Activated CD8-positive, alpha-beta memory T cell treated with anti-CD3 and anti-CD28 coated beads for 1 hour (primary cell): ENCODE measurements at places on chromosomes 6 and 20.

DNA sequence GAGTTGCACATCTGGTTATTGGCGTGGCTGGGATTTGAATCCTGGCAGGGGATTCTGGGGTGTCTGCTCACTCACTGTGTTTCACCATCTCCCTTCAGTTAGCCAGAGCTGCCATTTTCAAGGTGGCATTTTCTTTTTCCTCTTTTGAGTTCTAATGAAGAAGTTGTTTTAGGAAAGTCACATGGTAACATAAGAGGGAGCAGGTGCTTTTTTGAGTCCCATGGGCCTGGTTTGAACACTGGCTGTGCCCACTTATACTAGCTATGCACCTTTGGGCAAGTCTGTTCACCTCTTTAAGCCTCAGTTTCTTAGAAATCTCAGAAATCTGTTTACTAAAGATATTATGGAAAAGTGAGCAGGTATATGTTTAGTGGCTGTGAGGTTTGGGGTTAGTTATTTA, 39.6 kb downstream of the ANKS1A start:
- no peak for DNase-seq

DNA sequence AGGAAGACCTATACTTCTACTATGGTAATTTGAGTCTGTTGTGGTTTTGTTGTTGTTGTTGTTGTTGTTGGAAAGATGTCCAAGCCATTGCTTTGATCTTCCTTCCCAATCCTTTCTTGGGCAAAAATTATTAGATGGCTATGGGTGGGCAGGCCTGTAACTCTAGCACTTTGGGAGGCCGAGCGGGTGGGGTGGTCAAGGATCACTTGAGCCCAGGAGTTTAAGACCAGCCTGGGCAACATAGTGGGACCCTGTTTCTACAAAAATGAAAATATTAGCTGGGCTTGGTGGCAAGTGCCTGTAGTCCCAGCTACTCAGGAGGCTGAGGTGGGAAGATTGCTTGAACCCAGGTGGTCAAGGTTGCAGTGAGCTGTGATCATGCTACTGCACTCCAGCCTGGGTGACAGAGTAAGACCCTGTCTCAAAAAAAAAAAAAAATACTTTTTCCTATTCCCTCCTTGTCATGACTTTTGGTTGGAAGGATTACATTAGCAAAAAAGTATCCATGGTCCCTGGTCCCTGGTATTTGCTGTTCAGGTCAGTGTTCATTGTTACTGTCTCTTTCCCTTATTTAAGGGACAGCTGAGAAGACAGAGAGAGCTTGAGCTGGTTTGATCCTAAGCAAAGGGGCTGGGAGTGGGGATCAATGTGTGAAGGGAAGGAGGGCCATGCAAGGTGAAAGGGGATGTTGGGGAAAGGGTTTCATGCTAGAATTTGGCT, 11.7 kb downstream of the NEU1 start:
- no peak for DNase-seq

GRCh38 chr6:106476331-106477105, 116.0 kb downstream of the CRYBG1 start:
- DNase-seq = no peak

DNA sequence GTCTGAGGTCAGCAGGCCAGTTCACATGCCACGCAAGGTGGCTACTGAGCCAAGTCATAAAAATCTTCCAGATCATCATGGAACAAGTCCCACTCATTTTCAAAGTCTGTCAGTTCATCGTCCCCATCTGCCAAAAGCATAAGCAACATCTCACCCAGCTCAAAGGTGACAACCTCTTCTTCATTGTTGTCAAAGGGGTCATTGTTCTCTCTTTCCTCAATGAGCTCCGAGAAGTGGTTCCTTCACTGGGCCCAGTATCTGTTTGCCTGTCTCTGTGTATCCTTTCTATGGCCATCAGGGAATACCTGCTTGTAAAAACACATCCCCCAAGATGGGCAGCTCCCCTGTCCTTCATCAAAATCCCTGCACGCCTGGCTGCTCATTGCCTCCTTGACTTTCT, 49.5 kb downstream of the ZNF334 start:
- no peak for DNase-seq

DNA sequence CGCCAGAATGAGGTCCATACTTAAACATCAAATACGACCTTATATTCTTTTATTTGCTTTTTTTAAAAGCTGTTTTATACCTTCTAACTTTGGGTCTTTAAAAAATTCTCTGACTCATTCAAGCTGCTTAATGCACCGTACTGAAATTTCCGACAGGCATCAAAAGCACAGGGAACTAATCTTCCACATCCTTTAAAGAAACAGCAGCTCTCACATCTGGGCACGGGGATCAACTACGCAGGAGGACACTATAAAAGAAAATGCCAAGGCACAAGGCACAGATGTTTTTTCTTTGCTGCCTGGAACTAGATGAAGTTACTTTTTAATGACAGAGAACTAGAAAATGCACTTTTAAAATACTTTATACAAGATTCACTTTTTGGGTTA, 112.4 kb upstream of the ARG1 start:
- no peak for DNase-seq

DNA sequence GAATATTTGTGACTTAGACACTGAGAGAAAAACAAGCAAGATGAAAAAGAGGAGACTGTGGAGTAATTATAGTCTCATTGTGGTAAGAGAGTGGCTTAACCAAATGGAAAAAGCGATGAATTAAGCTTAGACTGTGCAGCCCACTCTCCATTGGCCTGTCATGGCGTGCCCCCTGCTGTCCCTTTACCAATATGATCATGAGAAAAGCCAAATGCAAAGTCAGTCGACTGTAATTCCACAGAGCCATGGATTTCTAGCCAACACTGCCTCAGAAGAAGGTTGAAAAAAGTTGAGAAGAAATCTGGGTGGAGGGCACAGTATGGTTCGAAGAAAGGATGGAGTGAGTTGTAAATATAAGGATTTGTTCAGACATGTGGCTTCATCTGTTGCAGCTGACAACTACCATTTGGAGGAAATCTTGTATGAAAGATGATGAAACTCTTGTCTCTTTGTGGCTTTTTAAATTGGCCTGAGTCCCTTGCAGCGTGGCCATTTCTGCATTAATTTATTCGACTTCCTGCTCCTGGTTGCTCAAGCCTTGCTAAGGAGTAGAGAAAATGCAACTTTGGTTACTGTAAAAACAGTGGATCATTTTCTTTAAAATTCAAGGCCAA, 251.4 kb downstream of the DOK5 start:
- no peak for DNase-seq
